ENCODE measurements at places on chromosomes 4 and X.

DNA sequence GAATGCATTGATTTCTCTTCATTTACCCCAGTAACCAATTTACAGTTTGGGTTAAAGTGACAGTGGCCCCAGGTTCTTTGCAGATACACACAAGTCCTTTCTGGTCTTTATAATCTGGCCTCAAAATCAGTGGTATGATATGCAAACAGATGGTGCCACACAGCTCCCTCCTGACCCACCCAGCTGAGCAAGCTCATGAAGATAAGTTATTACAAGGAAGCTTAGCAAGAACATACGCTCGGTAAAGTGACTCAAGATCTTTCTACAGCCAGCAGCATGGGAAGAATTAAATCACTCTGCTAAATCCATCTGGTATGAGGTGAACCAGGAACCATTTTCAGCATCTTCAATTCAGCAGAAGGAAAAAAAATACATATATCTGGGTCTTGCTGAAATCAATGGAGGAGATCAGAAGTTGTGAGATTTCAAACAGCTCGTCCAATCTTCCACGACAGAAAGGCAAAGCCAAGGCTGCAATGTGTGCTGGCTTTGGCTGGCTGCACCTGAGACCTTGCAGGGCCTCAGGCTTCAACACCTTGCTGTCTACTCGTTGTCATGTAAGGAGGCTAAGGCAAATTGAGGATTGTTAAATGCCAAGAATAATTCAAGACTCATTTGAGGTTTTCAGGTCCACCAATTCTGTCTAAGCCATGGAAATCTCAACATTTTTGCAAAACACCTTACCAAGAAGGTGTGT, 28.2 kb downstream of the SEL1L3 start:
- DNase-seq = no peak

- no peak for DNase-seq
Measured at GRCh38 chrX:134480061-134480460, 20.1 kb downstream of the HPRT1 start.

GRCh38 chrX:96861218-96861617, 22.5 kb upstream of the RPA4 start:
- no peak for DNase-seq

DNA sequence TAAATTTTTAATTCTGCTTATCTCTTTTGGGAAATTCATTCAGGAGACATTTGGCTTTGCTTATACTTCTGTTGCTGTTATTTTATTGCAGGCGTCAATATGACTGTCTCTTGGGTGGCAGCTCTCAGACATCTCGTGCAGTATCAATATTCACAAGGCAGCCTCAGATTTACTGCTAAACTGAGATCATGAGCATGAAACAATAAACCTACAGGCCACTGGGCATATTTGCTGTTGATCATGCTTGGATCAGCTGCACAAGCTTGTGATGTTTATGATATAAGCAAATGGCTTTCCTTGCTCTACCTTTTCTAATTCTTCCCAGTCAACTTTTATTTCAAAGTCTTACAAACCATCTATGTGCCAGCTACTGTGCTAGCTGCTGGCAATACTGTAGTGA, 39.2 kb downstream of the TSPAN5 start:
- DNase-seq = no peak

GRCh38 chr4:140884431-140885058, 128.4 kb upstream of the TBC1D9 start:
- DNase-seq = peak; percentile 73

DNA sequence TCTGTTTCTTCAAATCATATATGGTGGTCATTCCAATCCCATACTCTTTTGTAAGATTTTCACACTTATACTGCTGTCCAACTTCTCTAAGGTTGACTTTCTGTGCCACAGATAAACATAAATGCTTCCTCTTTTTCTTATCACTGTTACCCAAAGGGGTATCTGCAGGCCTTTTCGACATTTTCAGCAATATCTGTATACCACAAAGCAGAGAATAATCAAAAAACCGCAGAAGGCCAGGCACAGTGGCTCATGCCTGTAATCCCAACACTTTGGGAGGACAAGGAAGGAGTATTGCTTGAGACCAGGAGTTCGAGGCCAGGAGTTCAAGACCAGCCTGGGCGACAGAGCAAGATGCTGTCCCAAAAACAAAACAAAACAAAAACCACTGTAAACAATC, 3.1 kb upstream of the RFC1 start:
- no peak for DNase-seq

DNA sequence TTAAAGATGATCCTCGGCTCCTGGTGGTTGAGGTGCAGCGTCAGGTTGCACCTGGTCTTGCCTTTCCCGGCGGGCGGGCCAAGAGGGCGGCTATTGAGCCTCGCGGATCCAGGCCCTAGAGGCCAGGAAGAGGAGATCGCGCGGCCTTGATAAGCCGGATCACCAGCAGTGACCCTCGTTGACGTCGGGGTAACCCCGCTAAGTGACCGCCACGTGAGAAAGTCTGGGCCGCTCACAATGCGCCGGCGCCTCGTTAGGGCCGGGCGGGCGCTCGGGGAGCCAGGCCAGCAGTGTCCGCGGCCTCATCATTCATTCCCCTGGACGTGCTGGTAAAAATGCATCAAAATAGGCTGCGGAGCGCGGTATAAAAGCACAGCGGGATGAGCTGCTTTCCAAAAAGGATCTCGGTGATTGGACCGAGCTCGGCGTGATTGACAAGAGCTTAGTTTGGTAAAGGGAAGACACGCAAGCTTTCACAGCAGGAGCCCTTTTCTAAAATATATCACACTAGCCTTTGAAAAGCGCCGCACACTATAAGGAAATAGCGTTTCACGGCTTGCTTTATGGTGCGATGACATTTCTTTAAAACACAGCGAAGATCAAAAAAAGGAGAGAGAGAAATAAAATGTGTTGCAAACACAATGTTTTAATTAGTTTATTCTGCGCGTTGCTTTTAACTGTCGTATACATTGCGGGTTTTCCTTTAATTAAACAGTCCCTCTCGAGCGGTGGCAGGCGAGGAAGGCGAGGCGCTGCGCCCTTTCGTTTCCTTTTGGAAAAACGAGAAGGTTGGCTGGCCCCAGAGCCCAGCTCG, 15.9 kb upstream of the ZIC3 start:
- no peak for DNase-seq

- DNase-seq = no peak
Measured at GRCh38 chrX:110181459-110182137, 136.3 kb downstream of the AMMECR1 start.

DNA sequence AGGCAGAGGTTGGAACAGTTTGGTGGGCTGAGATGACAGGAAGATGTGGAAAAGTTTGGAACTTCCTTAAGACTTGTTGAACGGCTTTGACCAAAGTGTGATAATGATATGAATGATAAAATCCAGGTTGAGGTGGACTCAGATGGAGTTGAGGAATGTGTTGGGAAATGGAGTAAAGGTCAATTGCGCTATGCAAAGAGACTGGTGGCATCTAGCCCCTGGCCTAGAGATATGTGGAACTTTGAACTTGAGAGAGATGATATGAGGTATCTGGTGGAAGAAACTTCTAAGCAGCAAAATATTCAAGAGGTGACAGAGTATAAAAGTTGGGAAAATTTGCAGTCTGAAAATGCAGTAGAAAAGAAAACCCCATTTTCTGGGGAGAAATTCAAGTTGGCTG, 21.4 kb upstream of the UGT2B17 start:
- DNase-seq = no peak

- DNase-seq = no peak
Measured at GRCh38 chrX:19879735-19880378, 7.5 kb downstream of the SH3KBP1 start.

GRCh38 chrX:75603833-75604232, 81.0 kb upstream of the ZDHHC15 start:
- no peak for DNase-seq

GRCh38 chrX:153544727-153545126, 27.3 kb downstream of the ATP2B3 start:
- no peak for DNase-seq

GRCh38 chr4:79514621-79515329, 106.7 kb upstream of the GK2 start:
- no peak for DNase-seq

DNA sequence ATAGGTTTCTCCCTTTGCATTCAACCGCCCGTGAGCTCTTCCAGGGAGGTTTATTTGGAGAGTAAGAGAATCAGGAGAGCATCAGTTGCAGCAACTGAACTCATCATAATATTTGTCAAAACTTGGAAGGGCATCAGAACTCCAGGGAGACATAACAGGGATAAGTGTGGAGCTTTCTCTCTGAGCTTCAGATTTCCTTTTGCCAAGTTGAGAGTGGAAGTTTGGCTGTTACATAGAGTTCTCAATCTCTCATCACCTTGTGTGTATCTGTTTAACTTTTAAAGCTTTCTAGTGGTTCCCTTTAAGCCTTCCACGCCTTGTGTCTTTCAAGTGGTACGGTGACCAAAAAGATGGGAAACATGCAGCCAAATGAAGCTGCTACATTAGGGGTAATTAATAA, 18.8 kb downstream of the BMP3 start:
- DNase-seq = no peak

GRCh38 chr4:151540728-151541388, 131.9 kb downstream of the FHIP1A start:
- peak; percentile 60 for DNase-seq

DNA sequence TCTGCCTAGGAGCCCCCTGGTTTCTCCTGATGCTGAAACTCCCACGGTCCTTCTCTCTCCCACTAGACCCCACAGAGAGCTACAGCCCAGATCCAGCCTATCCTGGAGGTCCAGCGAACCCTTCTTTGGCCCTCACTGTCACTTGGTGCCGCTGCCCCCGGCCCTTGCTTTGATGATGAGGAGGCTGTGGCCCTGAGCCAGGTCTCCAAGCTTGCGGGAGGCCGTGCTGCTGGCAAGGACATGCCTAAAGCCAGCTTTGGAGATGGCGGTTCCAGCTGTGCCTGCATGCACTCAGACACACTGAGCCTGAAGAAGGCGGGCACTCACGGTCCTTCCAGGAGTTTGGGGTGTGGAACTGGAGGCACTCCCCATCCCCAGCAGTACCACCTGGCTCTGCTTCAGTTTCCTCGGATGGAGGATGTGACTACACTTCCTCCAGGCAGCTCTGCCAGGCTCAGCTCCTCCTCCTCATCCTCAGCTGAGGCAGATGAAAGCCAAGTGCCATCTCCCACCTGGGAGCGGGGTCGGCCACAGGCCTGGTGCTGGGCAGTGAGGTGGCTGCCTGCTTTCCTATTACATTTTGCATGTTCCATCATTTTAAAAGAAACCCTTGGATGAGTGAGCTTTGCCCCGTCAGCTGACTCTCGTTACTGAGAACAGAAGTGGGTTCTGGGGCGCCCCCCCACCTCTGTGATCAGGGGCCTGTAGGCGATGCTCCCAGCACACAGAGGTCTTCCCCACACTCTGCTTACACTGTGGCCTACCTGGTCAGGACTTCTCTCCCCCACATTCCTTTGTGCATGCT, 9.0 kb downstream of the TNIP2 start:
- no peak for DNase-seq

- DNase-seq = no peak
Measured at GRCh38 chr4:82921795-82922194, 21.3 kb downstream of the THAP9 start.

GRCh38 chr4:151753056-151753455, 7.8 kb downstream of the GATB start:
- DNase-seq = no peak

DNA sequence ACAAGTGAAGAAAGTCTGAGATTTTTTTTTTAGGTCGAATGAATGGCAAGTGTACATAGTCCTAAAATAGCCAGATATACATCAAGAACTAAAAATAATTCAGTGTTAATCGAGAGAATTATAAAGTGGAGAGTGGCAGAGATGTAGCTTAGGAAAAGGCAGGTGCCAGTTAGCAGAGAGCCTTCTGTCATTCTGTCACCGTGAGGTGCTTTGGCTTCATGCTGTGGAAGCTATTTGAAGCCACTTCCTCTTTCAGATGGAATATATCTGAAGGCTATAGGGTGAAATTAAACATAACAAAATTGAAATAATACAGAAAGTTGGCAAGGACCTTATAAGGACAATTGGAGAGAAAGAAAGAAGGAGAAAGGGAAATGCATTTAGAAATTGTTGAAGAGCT, 756.3 kb downstream of the CCSER1 start:
- DNase-seq = no peak

DNA sequence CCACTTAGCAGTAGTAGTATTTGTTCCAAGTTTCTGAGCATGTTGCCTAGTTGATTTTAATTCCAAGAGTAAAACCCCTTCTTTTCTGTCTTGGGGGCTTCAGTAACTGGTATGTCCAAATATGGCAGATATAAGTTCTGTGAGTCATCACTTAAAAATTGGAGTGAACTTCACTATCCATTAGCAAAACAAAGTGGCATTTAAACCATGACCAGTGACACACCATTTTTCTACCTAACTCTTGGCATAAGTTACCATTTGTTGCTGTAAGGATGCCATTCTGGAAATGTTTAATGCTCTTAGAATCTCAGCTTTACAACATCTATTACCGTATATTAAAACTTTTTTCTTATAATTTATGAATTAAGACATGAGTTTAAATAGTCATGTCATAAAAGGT, 102.0 kb downstream of the CBR4 start:
- DNase-seq = no peak

DNA sequence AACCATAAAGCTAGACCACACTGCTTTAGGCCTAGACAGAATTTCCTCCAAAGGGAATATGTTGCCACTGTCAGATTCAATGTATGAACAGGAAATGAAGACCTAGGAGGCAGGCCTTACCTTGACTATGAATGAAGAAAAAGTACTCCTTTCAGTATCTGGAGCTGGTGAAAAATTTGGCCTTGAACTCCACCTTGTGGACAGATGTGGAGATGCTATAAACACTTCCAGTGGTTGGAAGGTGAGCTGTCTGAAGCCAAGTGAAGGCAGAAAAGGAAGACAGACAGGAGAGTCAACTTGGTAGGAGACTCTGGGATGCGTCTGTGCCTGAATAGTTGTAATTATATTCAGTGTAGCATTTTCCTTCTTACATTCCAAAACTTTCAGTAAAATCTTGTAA, 17.2 kb downstream of the SPIN3 start:
- DNase-seq = no peak

GRCh38 chrX:153969904-153970356, 1.7 kb downstream of the HCFC1 start:
- no peak for DNase-seq

DNA sequence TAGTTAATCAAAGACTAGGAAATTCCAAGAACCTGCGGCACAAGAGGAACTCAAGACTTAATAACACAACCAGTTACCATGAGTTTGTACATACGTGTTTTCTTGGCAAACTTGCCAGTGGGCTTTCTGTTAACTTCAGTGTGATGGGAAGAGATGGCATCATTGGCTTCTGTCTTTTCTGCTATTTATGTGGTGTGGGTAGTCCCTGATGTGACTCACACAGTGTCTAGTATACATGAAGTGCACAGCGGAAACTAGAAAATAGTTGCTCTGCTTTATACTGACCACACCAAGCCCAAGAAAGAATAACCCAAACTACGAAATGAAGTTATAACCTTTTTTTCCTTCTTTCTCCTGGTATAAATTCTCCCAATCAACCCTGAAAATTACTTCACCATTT, 24.5 kb downstream of the DAPP1 start:
- DNase-seq = no peak

- no peak for DNase-seq
Measured at GRCh38 chr4:103306870-103307375, 108.8 kb upstream of the CENPE start.

GRCh38 chr4:143381189-143382118, 44.8 kb downstream of the GAB1 start:
- DNase-seq = peak; percentile 86
